ENCODE measurements at places on chromosomes 11 and 22.

- peak; percentile 97 for DNase-seq
Measured at GRCh38 chr11:68012843-68013610, 2.9 kb downstream of the ALDH3B1 start.

DNA sequence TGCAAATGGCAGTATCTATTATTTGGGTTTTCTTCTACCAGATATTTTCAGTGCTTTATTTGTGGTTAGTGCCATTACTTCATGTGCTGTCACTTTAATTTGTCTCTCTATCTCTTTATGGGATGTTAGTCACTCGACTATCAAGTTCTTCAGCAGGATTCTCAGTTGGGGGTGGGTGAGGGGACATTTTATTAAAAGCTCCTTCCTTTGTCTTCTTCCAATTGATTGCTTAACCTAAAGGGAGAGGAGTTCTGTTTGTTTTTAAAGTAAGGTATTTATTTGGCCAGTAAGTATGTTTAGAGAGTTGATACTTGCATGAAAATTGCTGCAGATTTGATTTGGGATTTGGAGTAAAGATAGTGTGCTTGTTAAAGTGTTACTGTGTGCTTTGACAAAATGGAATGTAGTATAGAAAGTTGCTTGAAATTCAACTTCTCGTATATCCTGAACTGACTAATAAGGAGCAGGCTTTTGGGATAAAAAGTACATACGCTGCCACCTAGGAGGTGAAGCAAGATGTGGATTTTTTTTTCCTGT lies 10.3 kb downstream of the YAP1 start:
- DNase-seq: peak; percentile 49

DNA sequence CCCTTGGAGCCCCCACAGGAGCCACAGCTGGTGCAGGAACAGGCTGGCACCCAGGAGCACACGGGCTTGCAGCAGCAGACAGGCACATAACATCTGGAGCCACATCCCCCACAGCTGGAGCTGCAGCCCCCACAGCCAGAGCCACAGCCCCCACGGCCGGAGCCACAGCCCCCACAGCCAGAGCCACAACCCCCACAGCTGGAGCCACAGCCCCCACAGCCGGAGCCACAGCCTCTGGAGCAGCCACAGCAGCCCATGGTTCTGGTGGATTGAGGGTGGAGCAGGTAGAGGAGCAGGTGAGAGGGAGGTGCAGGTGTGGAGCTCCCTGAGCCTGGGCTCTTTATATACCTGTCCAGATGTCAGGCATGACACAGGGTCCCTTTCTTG lies at the start of gene KRTAP5-2:
TSS of gene KRTAP5-2 (minus strand) at position 301 of the 387 bp plus-strand sequence. CDS start at position 257, 44 bp downstream.
- DNase-seq: no peak

GRCh38 chr11:10708131-10708530 lies 14.6 kb upstream of the IRAG1 start:
- no peak for DNase-seq

GRCh38 chr11:12269446-12270214 lies 107.7 kb upstream of the PARVA start:
- DNase-seq: no peak

Data from astrocyte of the spinal cord (primary cell).